ENCODE measurements at places on chromosomes 11 and 22. TPM values are rescaled to one million over a fixed set of nuclear protein-coding genes. Genes with fewer than 3 reads are reported as not detected.

DNA sequence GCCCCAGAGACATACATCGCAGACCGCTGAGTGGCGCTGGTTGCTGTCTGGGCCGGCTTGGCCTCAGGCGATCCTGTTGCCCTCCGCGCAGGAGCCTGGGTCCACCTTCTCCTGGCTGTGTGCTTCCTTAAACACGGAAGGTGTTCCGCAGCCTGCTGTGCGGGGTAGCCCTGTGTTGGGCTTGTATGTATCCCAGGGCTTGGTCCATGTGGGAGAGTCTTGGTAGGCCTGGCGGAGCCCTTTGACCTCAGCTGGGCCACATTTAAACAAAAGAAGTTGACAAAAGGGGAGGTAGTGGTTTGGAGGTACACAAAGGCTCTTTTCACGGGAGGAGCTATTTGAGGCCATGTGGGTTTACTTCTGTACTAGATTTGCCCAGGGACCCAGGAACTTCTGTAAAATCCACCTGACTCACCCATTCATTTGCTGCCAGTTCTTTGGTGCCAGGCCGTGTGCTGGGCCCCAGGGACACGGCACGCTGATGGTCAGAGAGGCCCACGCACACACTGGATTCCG is 11.0 kb upstream of the GRAMD4 start:
- no peak for DNase-seq

GRCh38 chr11:19861171-19861570 is 148.5 kb downstream of the NAV2 start:
- DNase-seq = no peak

GRCh38 chr11:10483584-10483983 is 28.5 kb downstream of the AMPD3 start:
- DNase-seq = no peak

DNA sequence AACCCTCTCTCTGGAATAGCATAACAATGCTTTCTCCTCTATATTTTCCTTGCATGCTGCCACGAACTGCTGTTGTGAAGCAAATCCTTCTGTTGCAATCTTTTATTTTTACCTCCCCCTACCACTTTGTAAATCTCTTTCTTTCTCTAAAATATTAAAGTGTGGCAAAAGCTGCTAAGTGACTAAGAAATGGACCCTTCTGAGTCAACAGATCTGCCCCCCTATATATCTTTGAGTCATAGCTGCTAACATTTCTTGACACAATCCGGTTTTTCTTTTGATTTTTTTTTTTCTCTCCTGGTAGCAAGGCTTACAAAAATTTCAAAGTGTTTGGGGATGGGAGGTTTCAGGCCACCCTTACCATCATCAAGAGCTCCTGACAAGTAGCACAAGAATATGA is 39.0 kb upstream of the KIRREL3 start:
- no peak for DNase-seq

GRCh38 chr11:102794382-102794781 is 3.6 kb downstream of the MMP1 start:
- no peak for DNase-seq

DNA sequence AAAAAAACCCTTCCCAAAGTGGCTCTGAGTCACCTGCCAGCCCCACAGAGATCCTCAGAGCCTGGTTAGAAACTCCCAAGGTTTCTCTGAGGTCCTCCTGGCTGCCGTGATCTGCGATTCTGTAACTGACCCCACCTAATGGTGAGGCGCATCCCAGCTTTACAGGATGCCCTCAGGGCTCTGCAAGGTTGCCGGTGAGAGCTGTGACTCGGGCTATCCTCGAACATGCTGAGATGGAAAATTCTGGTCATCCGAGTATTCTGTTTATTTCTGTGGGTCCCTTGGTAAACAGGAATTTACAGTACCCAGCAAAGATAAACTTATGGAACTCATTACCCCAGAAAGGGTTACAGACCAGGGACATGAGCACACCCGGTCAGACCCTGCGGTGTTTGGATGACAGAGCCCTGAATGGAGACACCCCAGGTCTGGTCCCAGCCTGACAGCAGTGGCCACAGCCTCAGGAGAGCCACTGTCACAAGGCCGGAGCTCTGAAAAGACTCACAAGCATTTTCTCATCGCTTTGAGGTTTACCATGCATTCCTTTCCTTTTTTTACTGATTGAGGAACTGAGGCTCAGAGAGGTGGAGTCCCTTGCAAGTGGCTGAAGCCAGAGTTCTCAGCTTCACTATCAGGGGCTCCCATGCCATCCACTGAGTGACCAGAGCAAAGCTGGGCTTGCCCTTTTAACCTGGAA is 22.2 kb downstream of the LIF start:
- no peak for DNase-seq

DNA sequence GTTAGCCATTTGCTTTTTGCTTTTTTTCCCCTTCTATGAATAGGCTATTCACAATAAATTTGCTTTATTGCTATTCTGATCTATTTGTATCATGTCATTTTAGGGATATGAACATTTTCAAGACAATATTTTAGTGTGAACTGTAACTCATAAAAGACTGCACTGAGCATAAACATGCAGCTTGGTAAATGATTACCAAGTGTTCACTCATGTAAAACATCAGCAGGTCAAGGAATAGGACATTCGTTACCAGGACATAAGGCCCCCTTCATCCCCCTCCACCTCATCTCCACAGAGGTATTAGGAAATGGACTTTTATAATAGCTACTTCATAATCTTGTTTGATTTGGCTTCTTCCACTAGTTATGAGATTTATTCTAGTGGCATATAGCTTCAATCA is 12.4 kb downstream of the NLRP14 start:
- no peak for DNase-seq

DNA sequence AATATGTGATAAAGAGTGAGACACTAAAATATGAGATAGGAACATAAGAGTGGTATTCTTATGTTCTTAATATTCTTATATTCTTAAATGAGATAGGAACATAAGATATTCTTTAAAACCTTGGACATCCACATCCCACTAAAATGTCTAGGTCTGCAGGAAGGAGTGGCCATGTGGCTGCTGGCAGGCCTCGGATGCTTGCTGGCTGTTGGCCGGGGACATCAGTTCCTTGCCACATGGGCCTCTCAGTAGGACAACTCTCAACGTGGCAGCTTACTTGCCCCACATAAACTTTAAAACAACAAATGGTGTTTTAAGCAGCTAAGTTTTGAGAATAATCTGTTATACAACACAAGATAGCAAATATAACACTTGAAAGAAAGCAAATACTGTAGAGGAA is 240.1 kb downstream of the CASP12 start:
- DNase-seq = no peak

GRCh38 chr22:36399472-36399778 is 11.7 kb upstream of the MYH9 start:
- DNase-seq = no peak

DNA sequence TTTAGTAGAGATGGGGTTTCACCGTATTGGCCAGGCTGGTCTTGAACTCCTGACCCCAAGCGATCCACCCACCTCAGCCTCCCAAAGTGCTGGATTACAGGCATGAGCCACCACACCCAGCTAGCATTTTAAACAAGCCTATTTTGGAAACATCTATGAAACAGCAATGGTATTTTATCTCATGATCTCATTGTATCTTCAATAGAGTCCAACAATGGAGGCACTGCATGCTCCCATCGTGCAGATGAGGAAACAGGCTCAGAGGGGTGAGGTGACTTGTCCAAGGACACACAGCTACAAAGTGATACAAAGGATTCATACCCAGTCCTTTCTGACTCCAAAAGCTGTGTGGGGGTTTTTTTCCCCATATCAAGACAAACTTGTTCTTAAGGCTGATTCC is 39.0 kb upstream of the RTL6 start:
- no peak for DNase-seq

DNA sequence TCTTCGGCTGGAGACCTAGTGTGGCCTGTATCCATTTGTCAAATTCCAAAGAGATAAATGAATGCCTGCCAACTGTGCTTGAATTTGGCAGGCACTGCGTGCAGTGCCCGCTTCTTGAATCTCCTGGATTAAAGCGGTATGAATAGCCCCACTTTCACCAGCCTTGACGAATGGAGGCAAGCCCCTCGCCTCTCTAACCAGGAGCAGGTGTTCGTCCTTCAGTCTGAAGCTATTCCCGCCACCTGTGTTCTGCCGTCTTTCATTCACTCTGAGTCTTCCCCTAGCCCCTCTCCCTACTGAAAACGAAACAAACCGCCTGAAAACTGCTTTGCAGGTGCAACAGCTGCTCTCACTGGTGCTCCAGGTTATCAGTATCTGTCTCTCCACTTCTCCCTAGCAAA is 11.2 kb downstream of the NLRP14 start:
- no peak for DNase-seq

DNA sequence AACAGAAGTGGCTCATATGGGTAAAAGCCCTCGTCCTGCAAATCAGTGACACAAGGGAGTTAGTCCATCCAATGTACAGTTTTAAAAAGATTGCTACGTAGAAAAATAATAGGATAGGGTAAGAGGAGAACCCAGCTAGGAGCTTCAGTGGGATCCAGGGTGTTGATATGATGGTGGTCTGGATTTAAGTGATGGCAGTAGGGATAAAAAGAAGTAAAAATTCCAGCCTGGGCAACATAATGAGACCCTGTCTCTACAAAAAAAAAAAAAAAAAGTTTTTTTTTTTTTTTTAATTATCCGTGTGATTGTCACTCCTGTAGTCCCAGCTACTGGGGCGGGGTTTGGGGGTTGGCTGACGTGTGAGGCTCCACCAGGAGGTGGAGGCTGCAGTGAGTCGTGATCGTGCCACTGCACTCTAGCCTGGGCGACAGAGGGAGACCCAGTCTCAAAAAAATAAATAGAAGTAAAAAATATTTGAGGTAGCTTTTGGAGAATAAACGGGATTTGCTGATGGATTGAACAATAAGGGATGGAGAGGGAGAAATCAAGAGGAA is 7.0 kb upstream of the L3MBTL2 start:
- peak; percentile 55 for DNase-seq

- peak; percentile 34 for DNase-seq
These were observed 30.9 kb upstream of the CACNG2 start for GRCh38 chr22:36734171-36735058.

GRCh38 chr22:45704648-45705047 is 33.0 kb downstream of the ATXN10 start:
- DNase-seq = no peak

DNA sequence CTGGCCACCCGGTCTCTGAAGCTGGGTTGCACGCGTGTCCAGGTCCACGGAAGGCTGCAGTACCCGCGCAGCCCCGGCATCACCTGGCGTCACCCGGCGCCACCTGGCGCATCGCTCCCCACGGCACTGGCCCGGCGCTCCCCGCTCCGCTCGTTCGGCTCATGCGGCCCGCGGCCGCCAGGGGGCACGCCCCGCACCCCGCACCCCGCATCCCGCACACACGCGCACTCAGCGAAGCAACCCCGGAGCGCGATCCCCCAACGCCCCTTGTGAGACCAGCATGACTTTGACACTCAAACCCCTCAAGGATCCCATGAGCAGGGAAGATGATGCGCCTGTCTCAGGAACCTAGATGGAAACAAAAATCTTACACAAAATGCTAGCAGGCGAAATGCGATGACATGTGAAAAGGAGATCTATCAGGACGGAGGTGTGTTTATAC is 11.9 kb downstream of the B3GNT6 start:
- no peak for DNase-seq

DNA sequence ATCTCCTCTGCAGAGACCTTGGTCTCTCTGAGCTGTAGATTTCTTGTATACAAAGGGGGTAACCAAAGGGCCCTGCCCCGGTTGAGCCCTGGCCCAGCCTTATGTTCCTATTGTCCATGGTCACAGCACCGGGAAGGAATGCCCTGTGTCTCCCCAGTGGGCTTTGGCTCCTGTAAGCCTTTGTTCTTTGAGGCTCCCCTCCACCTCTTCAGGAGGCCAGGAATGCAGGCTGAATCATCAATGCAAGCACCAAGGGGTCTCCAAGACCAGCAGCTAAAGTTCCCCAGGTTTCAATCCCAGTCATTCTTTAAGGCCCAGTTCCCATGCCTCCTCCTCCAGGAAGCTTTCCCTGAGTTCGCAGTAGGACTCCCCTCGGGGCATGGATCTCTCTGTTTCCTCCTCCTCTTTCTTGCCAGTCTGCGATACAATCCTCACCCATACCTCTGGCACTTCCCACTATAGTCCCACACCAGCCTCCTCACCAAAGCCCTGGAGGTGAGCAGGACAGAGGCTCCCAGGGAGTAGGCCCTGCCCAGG is 29.2 kb upstream of the KLHL35 start:
- DNase-seq = no peak

DNA sequence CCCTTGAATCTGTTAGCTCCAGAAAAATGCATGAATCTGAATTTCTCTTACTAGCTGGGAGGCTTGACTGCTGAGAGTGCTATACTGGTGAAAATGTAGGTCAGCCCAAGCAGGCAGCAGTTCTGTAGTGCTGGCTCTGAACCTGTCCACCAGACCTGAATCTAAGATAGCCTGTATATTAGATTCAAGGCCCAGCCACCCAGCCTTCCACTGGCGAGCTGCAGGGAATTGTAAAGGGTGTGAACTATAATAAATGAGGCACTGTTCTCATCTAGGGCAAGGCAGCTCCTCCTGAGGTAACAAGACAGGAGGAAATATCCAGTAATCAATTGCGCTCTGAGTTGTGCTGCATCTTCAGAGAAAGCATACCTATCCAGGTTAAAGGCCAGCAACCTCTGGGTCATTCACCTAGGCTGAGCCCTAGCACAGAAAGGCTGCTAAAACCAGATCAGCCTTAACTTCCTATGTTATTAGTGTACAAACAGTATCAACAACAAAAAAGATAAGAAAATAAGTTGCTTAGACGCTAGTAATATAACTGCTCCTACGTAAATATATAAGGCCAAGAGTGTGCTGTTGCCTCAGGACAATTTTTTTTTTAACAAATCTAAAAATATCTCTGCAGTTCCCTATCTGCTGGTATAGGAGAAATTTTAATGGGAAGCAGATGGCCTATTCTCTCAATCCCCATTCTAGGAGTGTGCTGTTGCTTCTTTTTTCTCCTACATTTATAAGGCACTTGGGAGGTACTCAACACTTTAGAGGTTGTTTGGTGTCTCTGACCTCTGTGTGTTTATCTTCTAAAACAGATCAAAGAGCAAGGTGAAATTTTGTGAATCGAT is 63.0 kb downstream of the RELT start:
- DNase-seq = peak; percentile 77

GRCh38 chr11:57888386-57888785 is 126.8 kb downstream of the CTNND1 start:
- DNase-seq = no peak

DNA sequence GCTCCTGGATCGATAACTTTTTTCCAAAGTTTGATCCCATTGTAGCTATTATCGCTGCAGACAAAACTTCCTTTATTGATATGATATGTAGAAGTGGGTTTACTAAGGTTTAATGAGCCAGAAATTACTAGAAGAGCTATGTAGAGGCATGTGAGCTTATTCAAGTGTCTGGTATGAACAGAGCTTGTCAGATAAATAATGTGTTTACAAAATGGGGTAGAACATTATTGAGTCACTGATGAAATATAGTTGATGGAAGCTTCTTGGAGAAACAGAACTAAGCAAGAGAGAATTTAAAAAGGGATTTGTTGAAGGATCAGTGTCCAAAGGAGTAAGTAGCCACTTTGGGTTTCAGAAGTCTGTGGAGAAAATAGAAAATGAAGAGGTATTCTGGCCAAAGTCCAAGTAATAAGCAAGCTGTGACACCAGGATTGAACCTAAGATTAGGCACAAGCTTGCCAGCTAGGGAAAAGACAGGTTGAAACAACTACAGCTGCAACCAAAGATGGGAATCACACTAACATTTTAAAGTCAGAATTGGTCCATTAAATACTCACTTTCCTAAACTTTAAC is 104.3 kb downstream of the MAML2 start:
- no peak for DNase-seq

Gene TIMP3
- total RNA-seq = 40.1 TPM

Gene POU2AF3
- 14.9 TPM for total RNA-seq

Gene BEST1
- total RNA-seq = 1.2 TPM

Gene PGA5
- total RNA-seq = not detected
